T-helper 17 cell (primary cell): ENCODE measurements at places on chromosomes 2 and 18.

DNA sequence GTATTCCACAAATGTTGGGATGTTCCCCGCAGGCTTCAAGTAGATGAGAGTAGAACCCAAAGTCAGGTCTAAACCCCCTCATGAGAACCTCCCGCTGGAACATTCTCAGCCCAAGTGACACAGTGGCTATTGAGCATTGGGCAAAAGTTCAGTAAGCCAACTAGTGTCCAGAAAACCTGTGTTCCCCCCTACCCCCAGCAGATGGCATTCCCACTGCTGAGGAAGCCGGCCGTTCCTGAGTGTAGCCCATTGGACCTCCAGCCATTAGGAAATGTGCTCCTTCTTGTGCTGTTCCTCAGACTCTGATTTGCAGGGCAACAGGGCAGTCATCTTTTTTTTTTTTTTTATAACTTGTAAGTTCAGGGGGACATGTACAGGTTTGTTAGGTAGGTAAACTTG, 152.1 kb downstream of the NCK2 start:
- DNase-seq = no peak

DNA sequence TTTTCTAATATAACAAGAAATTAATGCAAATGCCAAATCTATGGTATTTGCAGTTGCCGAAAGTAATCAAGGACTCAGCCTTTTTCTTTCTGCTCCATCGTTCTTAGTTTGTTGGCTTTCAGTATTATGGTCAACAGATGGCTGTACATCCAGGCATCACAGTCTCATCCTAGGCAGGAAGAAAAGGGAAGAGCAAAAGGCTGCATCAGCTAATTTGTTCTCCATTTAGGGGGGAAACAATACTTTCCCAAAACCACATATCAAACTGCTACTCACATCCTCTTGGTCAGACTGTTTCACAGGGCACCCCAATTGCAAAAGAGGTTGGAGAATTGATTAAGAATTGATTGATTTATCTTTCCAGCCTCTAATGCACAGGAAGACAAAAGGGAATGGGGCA, 89.3 kb downstream of the MDH1 start:
- DNase-seq = no peak

DNA sequence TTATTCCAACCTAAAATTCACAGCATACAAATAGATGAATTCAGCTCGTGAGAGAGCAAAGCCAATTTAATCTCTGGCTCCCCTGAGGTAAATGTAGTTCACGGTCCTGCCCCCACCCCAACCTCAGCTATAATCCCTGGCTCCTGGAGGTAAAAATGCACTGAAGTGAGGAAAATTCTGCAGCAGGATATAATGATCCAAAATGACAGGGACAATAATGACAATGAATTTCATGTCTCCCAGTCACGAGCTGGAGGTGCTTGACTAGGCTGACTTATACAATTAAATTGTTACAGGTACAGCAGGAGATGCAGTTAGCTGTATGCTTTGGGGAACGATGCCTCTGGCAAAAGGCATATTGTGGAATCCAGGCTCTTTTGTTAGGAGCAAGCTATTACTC, 82.0 kb downstream of the GPD2 start:
- DNase-seq = no peak

GRCh38 chr2:207770602-207771404, 1.1 kb upstream of the FZD5 start:
- no peak for DNase-seq

- no peak for DNase-seq
These were observed 11.0 kb upstream of the DUSP2 start for GRCh38 chr2:96156011-96156820.
